ENCODE measurements at places on chromosomes 2 and 18. TPM values are rescaled to one million over a fixed set of nuclear protein-coding genes. Genes with fewer than 3 reads are reported as not detected.

DNA sequence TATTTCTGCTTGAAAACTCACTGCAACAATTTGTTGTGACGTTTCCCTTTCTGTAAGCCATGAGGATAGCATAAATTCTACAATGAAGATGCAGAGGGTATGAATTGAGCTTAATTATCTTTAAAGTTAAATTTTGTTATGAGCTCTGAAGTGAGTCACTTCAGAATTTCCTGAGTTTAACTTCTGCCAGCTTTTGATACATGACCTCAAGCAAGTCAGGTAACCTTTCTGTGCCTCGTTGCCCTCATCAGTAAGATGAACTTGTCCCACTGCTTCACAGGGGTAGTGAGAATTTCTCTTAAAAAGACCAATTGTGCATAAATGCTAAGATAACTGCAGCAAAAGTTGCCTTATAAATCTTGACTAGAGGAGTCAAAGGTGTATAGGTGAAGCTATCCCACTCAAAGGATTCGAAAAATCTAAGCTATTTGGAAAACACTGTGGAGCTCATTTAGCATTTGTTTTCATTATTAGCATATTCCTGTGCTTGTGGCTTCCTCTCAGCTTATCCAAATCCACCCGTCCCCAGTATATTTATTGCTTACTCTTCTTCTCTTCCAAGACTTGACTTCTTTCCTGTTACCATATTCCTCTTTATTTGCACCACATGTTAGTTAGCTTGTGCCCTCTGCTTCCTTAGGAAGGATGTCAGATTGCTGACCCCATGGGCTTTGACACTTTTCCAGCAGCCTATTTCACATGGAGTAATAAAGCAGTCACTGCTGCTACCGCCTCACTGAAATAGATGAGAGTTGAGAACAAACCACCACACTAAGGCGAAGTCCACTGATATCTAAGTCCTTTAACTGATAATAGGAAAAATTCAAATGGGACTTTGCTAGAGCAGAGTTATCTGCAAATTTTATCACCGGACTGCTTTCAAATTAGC, 428.6 kb downstream of the ERBB4 start:
- DNase-seq: no peak
- no peaks in the 10 kb centered on the region for H3K27me3 ChIP-seq

PPP1R7 gene
- total RNA-seq: 29.5 TPM

- H3K27ac ChIP-seq: no peak overlapping the region
- H3K4me3 ChIP-seq: no peak overlapping the region
- no peaks in the 10 kb centered on the region for H3K27me3 ChIP-seq
- no peak for DNase-seq
These were observed 48.0 kb upstream of the MGAT4A start for GRCh38 chr2:98778741-98779483.

DNA sequence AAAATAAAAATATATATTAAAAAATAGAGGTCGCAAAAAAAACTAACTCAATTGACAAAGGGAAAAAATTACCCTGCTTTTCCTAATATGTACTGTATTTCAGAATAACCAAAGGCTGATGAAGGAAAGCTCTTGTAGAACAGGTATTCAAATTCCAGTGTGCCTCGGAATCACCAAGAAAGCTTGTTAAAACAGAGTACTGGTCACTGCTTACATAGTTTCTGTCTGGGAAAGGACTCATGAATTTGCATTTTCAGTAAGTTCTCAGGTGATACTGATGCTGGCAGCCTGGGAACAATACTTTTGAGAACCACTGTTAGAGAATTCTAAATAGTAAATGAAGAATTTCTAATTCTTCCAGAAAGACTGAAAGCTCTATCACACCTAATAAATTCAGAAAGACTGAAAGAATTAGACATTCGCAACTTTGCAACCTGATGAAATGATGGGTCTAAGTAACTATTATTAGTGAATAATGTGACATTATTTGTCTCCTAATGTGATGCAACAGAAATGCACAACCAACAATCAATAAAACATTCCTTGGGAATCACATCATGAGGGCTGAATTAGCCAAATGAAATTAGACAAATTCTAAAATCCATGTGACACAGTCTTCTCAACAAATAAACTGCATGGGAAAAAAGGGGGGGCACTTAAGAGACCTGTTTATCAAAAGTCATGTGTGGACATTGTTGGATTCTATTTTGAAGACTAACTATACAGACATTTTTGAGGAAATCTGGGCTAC, 21.9 kb downstream of the RPRD1A start:
- no peaks in the 10 kb centered on the region for H3K27me3 ChIP-seq
- H3K36me3 ChIP-seq: no peaks in the 10 kb centered on the region
- H3K27ac ChIP-seq: no peak overlapping the region
- H3K4me1 ChIP-seq: peaks cover 15% of the 10 kb centered on the region
- H3K4me3 ChIP-seq: no peak overlapping the region

HOXD10 gene
- total RNA-seq: 0.39 TPM

- H3K36me3 ChIP-seq: peaks cover 5% of the 10 kb centered on the region
- peak overlapping the region; percentile 93 for H3K27ac ChIP-seq
- no peak for DNase-seq
- H3K27me3 ChIP-seq: no peaks in the 10 kb centered on the region
These were observed 659 bp upstream of the COX5B start for GRCh38 chr2:97645112-97645694.

EVX2 gene
- not detected for total RNA-seq

DNA sequence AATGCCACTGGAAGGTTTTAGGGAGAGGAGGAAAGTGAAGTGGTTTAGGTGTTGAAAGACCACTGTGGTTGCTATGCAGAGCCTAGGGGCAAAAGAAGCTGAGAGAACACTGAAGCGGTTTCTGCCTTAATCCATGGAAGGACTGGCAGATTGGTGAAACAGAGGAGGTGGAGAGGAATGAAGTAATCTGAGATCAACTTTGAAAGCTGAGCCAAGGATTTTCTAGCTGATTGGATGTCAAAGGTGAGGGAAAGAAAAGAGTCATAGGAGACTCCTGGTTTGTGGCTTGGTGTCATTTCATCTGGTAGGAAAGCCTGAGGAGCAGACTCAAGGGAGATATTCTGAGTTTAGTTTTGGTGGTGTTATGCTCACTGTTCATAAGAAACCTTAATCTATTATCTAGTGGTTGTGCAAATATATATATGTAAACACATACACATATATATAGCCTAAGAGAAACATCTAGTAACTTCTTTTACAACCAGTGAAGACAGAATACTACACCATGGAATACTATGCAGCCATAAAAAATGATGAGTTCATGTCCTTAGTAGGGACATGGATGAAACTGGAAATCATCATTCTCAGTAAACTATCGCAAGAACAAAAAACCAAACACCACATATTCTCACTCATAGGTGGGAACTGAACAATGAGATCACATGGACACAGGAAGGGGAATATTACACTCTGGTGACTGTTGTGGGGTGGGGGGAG, 134.1 kb upstream of the CREB1 start:
- H3K27ac ChIP-seq: no peak overlapping the region
- no peak overlapping the region for H3K4me3 ChIP-seq
- DNase-seq: no peak
- H3K36me3 ChIP-seq: no peaks in the 10 kb centered on the region

DNA sequence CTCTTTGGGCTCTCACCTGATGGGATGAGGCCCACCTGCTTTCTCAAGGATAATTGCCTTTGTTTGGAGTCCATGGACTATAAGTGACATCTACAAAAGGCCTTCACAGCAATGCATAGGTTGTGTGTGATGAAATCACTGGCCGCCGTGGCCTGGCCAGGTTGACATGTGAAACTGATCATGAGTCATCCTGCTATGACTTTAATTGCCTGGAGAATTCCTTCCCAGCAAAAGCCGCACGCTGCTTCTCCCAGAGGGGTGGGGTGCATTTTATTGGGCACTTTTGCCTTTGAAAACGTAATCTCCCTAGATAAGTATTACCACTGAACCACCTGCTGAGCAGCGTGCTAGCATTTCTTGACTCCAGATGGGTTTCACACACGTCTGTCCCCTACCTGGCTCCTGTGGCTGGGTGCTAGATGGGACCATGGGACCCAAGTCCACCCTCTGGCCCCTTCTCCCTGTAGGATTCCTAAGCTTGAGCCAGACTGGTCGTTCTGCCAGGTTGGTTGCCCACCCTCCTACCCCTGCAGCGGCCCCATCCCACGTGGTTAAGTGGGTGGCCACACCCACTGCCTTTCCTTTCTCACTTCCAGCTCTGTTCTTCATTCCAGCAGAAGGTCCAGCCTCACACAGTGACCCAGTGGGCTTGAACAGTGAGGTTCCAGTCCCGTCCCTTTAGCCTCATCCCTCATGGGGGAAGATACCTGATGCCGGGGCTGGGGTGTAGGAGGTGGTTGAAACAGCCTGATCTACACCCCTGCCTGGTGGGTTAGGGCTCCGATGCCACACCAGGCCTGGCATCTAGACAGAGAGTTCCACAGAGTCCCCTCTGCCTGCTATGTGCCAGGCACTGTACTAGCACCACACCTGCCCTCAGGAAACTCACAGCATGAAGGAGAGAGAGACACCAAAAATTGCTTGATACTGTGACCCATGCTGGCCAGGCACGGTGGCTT, 89.6 kb downstream of the GBX2 start:
- no peak overlapping the region for H3K27ac ChIP-seq
- DNase-seq: no peak
- H3K36me3 ChIP-seq: peaks cover 13% of the 10 kb centered on the region
- H3K27me3 ChIP-seq: no peaks in the 10 kb centered on the region
- no peak overlapping the region for H3K4me3 ChIP-seq

- no peak for DNase-seq
- no peak overlapping the region for H3K27ac ChIP-seq
- H3K4me3 ChIP-seq: no peak overlapping the region
- no peaks in the 10 kb centered on the region for H3K4me1 ChIP-seq
- no peaks in the 10 kb centered on the region for H3K27me3 ChIP-seq
- no peaks in the 10 kb centered on the region for H3K36me3 ChIP-seq
These were observed 346.1 kb upstream of the ID2 start for GRCh38 chr2:8335801-8336200.

ICOS gene
- not detected for total RNA-seq

DNA sequence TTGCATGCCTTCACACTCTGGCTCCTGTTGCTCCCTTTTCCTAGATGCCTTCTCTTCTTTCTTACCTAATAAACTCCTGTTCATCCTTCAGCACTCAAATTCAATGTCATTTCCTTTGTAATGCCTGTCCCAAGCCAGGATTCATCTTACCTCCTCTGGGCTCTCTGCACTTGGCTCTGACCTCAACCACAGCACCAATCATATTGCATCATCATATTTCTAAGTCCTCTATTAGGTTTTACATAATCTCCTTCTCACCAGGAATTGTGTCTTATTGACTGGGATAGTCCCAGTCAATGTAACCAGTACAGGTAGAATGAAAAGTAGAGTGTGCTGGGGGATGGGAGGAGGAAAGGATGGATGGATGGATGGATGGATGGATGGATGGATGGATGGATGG, 187.1 kb downstream of the NRP2 start:
- no peak for DNase-seq
- H3K4me1 ChIP-seq: no peaks in the 10 kb centered on the region
- no peak overlapping the region for H3K27ac ChIP-seq

DNA sequence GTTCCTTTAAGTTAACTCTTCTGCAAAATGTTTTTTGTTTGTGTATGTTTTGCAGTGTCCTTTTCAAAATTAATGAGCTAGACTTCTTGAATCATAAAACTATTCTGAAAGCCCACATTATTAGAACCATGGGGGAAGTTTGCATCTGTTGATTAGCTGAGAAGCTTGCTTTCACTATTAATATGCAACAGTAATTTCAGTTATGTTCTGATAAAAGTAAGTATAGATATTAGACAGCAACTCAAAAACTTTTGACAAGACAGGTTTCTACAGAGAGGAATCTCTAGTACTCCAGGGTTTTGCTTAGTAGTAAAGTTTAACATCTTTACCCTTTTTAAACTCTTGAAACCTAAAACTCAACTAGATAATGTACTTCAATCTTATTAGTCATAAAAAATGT, 147.8 kb downstream of the UBE2E3 start:
- H3K36me3 ChIP-seq: no peaks in the 10 kb centered on the region
- DNase-seq: no peak
- no peaks in the 10 kb centered on the region for H3K27me3 ChIP-seq

Data from tibial nerve (tissue), 4 donors.